WERI-Rb-1 (cell line): ENCODE measurements at places on chromosomes 7 and 10.

DNA sequence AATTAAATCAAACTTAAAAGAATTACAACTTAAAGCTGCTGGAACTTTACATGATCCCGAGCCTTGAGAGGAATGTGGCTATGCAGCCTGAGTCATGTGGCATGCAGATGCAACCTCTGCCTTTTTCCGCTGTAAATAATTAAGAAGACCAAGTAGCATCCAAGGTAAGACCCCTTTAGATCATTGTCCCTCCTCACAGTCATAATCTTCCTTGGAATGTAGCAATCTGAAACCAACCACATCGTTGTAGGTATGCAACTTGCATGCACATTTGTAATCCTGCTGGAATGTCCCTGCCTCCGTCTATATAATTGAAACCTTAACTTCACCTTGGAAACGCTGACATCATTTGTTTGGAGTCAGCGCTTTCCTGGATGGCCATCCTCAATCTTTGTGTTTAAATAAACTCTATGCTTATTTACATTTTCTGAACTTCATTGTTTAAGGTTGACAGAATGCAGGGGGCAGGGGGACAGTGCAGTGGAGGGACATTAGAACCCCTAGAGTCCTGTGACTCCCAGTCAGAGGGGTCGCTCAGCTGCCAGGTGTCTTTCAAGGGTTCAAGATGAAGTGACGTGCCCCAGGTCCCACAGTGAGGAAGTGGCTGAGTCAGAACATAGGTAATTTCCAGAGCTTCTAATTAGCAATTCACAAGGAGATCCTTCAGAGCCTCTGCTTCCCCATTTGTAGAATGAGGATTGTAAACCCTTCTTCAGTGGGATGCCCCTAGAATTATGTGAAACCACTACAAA, 110.7 kb downstream of the RALA start:
- no peak for DNase-seq

DNA sequence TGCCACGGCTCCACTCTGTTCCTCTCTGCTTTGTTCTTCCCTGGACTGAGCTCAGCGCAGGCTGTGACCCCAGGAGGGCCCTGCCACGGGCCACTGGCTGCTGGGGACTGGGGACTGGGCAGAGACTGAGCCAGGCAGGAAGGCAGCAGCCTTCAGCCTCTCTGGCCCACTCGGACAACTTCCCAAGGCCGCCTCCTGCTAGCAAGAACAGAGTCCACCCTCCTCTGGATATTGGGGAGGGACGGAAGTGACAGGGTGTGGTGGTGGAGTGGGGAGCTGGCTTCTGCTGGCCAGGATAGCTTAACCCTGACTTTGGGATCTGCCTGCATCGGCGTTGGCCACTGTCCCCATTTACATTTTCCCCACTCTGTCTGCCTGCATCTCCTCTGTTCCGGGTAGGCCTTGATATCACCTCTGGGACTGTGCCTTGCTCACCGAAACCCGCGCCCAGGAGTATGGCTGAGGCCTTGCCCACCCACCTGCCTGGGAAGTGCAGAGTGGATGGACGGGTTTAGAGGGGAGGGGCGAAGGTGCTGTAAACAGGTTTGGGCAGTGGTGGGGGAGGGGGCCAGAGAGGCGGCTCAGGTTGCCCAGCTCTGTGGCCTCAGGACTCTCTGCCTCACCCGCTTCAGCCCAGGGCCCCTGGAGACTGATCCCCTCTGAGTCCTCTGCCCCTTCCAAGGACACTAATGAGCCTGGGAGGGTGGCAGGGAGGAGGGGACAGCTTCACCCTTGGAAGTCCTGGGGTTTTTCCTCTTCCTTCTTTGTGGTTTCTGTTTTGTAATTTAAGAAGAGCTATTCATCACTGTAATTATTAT, 1.2 kb downstream of the CLDN4 start:
- DNase-seq, result no peak

- DNase-seq, result peak; percentile 36
Observed at GRCh38 chr10:102504179-102504975, 605 bp downstream of the SUFU start.

DNA sequence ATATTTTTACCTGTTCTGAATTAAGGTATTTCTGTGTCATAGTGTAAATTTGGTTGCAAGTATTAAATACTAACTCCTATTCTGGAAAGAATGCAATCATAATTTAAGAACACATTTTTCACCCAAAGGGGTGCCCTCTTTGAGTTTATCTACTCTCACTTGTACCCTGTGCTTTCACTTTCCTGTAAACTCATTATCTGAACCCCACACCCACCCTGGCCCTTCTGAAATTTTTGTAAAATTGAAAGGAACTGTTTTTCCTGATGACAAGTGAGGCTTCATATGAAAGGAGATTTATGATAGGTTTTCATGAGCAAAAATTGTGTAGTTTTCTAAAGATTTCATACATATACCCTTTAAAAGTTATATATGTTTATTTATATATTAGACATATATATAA, 134.5 kb downstream of the WNT2 start:
- DNase-seq, result no peak

- no peak for DNase-seq
Observed at GRCh38 chr10:122495406-122496340, 34.3 kb downstream of the HTRA1 start.

DNA sequence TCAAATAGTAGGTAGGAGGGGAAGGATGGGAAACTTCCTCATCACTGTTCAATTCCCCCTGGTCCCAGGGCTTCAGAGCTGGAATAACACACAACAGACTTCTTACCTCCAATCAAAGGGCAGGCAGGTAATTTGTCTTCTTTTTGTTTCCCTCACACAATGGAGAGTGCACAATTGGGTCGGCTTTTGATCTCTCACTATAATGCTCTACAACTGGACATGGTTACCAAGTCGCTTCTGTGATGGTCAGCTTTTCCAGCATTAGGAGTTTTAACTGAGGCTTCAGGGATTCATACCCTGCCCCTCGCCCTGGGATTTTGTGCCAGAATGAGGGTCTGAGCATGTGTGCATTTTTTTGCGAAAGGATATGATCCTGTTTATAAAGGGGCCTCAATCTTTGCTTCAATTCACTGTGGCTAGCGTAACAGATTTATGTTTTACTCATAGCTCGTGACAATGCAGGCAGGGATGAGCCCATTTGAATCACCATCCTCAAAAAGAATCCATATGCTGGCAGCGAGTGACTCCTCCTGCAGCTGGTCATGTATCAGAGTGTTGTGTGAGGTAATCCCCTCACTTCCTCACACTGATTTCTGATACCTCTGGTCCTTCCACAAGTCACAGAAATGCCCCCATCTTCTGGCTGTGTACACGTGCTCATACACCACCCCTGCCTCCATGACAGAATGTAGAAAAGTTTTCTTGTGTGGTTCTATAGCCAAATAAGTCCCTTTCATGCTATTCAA, 189.6 kb downstream of the CTTNBP2 start:
- DNase-seq, result no peak

- DNase-seq, result no peak
Observed at GRCh38 chr7:20560325-20561180, 54.9 kb upstream of the ABCB5 start.

DNA sequence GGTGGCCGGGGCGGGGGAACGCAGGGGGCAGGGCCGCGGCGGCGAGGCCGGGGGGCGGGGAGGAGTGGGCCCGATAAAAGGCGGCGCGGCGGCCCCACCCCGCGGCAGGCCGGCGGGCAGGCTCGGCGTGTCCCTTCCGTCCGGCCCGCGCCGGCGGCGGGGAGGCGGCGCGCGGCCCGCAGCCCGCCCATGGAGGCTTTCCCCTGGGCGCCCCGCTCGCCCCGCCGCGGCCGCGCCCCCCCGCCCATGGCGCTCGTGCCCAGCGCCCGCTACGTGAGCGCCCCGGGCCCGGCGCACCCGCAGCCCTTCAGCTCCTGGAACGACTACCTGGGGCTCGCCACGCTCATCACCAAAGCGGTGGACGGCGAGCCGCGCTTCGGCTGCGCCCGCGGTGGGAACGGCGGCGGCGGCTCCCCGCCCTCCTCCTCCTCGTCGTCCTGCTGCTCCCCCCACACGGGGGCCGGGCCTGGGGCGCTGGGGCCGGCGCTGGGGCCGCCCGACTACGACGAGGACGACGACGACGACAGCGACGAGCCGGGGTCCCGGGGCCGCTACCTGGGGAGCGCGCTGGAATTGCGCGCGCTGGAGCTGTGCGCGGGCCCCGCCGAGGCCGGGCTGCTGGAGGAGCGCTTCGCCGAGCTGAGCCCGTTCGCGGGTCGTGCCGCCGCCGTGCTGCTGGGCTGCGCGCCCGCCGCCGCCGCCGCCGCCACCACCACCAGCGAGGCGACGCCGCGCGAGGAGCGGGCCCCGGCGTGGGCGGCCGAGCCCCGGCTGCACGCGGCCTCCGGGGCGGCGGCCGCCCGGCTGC, at the start of gene NANOS1:
Gene NANOS1 (plus strand): TSS at position 102 of the 808 bp plus-strand sequence. CDS start 88 bp downstream, at position 190.
- DNase-seq, result peak; percentile 42

- DNase-seq, result no peak
Observed at GRCh38 chr10:108450280-108450679, 1285.8 kb upstream of the SORCS1 start.

DNA sequence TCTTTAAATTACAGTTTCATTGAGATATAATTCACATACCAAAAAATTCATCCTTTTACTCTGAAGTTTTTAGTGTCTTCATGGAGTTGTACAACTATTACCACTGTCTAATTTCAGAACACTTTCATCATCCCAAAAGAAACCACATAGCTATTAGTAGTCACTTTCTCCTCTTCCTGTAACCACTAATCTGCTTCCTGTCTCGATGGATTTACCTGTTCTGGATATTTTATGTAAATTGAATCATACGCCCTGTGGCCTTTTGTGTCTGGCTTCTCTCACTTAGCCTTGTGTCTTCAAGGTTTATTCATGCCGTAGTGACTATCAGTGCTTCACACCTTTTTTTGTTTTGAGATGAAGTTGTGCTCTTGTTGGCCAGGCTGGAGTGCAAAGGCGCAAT, 135.5 kb downstream of the DOCK1 start:
- DNase-seq, result no peak

- no peak for DNase-seq
Observed at GRCh38 chr10:59864141-59864962, 42.0 kb downstream of the CCDC6 start.

DNA sequence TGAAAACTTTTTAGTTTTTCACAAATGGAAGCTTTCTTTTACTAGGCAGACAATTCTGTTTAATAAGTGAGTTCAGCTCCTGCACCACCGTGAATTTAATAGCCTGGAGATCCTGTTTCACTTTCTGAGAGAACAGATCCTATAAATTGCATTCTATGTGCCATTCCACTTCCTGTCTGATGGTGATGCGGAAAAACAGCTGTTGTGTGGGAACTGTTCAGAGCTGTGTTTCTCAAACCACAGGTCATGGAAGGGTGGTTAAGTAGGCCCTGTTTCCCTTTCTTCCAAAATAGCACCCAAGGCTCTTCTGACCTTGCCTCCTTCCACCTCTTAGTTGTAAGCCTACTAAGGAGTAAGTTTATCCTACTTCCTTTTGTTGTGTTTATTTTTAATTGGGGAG, 97.2 kb upstream of the DKK1 start:
- DNase-seq, result no peak

GRCh38 chr7:17300012-17300411, 1.6 kb downstream of the AHR start:
- no peak for DNase-seq

DNA sequence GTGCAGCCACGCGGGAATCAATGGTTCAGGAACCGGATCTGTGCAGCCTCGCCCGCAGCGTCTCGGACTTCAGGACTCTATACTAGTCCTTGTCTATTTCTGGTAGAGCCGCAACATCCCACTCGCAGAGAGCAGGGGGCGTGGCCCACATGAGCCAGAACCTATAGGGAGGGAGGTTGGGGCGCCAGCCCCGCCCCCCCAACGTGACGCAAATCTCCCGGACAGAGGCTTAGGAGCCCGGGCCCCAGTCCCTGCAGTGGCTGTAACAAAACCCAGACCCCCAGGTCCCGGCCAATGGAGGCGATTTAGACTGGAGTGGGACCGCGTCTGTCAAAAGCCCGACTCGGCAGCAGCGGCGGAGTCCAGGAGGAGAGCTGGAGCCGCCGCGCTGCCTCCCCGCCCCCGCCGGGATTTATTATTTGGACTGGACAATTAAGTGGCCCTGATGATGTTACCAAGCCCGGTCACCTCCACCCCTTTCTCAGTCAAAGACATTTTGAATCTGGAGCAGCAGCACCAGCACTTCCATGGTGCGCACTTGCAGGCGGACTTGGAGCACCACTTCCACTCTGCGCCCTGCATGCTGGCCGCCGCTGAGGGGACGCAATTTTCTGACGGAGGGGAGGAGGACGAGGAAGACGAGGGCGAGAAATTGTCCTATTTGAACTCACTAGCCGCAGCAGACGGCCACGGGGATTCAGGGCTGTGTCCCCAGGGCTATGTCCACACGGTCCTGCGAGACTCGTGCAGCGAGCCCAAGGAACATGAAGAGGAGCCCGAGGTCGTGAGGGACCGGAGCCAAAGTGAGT, at the start of gene NKX2-3:
Gene NKX2-3 (plus strand): TSS at position 256 of the 809 bp plus-strand sequence. CDS start 190 bp downstream, at position 446.
- peak; percentile 96 for DNase-seq

DNA sequence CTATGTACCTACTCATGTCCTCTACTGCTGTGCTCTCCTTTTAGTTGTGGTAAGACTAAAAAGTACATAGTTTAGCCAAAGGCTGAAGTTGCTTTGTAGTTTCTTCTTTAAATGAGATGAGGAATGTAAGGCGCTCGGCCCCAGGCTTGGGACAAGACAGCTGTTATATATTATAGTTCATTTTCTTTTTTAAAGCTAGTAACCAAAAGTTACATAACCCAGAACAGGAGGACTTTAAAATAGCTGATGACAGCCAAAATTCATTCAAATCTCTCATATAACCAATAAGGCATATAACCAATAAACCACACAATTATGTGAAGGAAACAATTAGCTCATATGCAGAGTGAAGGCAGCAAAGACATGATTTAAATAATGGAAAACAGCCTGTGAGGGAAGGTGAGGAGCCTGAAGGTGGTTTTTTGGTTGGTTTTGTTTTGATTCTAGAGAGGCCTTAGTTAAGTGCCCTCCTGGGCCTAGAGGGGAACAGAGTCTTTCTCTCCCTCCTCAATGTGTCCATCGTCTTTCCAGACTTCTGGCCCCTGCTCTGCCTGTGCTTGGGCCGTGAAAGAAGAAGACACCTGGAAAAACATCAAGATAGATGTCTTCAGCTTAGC, 35.8 kb downstream of the SLC26A4 start:
- DNase-seq, result no peak

GRCh38 chr10:30830315-30831230, 201.0 kb upstream of the LYZL2 start:
- no peak for DNase-seq

GRCh38 chr10:103498936-103499638, 5.6 kb downstream of the NEURL1 start:
- no peak for DNase-seq

DNA sequence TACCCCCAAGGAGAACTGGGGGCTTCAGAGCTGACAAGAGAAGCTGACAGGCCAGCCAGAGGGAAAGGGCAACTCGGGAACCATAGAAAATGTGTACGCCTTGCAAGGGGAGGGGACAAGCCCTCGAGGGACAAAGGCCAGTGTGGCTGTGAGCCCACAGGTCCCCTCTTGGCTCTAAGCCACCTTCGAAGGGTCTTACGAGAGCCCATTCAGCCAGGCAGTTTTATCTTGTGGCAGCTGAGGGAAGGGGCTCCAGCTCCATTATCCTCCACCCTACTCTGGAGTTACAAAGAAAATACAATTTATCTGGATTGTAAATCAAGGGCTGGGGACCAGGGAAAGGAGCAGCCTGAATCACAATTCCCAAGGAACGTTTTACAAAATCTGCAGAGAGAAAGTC, 159.5 kb upstream of the ZMIZ1 start:
- no peak for DNase-seq

GRCh38 chr7:107860981-107861652, 29.9 kb upstream of the DLD start:
- no peak for DNase-seq
